IMR-90 (cell line): ENCODE measurements at places on chromosomes 6 and 20. TPM values are rescaled to one million over a fixed set of nuclear protein-coding genes. Genes with fewer than 3 reads are reported as not detected.

DNA sequence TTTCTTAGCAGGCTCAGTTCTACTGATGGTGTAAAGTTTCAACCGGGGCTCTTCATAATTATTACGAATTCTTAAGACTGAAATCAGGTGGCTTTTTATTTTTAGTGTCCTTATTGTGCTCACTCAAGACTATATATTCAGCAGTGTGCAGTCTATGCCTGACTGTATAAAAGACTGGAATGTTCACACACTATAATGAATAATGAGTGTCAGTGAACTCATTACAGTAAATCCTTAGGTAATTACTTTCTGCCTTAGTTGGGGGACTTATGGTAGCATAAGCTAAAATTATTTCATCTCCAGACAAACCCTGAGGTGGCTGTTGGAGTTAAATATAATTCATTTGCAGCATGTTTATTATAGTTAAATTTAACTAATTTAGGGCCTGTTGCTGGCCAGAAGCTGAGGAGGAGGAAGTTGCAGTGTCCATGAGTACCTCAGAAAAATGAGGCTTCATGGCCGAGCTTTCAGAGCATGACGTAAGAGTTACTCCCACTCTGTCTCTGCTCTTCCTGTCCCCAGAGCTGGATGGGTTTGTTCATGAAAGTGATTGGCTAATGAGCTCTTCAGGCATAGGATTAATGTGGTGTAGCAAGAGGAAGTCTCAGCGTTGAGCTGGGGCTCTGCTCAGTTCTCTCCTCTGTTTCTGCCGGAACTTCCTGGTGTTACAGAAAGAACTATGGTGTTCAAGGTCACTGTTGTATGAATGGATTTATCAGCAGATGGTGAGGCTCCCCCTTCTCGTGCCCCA is 335.7 kb downstream of the NRN1 start:
- no peak overlapping the region for H3K4me3 ChIP-seq
- no peaks in the 10 kb centered on the region for H3K36me3 ChIP-seq
- H3K4me1 ChIP-seq, result peaks cover 22% of the 10 kb centered on the region
- peak; percentile 71 for DNase-seq

Gene LMBRD1
- polyA plus RNA-seq, result 6.7 and 8.7 TPM in 2 replicates

DNA sequence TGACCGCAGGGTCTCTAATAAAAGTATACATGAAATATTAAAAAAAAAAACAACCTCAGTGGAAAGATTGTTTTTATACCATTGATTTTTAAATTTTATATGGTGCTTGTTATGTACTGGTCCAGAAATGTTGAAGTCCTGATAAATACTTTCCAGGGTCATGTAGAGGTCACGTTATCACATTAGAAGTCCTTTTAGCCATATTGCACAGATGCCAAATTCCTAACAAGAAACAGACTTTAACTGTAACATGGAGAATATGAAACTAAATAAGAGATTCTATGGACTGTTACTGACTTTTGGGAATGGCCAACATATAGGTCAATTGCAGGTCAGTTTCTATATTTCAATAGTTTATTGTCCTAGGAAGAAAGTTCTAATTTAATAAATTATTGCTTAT is 89.0 kb downstream of the ADGRB3 start:
- no peaks in the 10 kb centered on the region for H3K27me3 ChIP-seq
- no peaks in the 10 kb centered on the region for H3K36me3 ChIP-seq
- H3K27ac ChIP-seq, result no peak overlapping the region
- no peak for DNase-seq

DNA sequence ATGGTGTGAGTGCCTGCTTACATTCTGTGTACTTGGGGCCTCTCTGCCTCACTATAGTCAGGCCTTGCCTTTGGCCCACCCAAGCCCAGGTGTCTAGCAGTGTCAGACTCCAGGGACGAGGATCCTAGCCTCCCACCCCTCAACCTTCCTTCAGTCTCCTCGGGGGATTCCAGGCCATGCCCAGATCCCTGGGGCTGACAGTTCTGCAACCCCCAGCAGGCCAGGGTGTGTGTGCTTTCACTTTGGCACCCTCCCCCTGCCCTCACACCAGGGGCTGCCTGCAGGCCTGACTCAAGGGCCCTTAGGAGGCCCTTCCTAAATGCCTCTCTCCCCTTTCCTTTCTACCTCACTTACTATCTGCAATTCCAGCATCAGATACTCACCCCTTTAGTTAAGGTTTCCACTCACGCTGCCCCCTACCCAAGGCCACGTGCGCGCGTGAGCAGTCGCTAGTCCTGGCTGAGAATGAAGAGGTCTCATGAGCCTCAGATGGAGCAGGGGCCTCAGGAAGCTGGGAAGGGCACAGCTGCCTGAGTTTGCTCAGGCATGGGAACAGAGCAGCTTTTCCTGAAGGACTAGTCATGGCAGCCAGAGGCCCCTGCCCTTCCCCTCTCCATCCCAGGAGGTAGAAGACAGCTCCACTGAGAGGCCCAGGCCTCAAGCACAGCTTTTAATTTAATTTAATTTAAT is 859 bp upstream of the CLPS start:
- H3K27me3 ChIP-seq, result peaks cover 41% of the 10 kb centered on the region
- no peak for DNase-seq
- no peaks in the 10 kb centered on the region for H3K4me1 ChIP-seq
- H3K36me3 ChIP-seq, result no peaks in the 10 kb centered on the region
- H3K27ac ChIP-seq, result no peak overlapping the region
- no peak overlapping the region for H3K4me3 ChIP-seq

Gene SNPH
- 3.1 and 3.2 TPM in 2 replicates for polyA plus RNA-seq

Gene LPA
- polyA plus RNA-seq, result not detected in 2 replicates

GRCh38 chr6:150043096-150043495 is 17.8 kb upstream of the RAET1L start:
- no peak for DNase-seq
- no peaks in the 10 kb centered on the region for H3K36me3 ChIP-seq
- no peak overlapping the region for H3K4me3 ChIP-seq
- H3K27me3 ChIP-seq, result peaks cover 69% of the 10 kb centered on the region
- H3K4me1 ChIP-seq, result no peaks in the 10 kb centered on the region

DNA sequence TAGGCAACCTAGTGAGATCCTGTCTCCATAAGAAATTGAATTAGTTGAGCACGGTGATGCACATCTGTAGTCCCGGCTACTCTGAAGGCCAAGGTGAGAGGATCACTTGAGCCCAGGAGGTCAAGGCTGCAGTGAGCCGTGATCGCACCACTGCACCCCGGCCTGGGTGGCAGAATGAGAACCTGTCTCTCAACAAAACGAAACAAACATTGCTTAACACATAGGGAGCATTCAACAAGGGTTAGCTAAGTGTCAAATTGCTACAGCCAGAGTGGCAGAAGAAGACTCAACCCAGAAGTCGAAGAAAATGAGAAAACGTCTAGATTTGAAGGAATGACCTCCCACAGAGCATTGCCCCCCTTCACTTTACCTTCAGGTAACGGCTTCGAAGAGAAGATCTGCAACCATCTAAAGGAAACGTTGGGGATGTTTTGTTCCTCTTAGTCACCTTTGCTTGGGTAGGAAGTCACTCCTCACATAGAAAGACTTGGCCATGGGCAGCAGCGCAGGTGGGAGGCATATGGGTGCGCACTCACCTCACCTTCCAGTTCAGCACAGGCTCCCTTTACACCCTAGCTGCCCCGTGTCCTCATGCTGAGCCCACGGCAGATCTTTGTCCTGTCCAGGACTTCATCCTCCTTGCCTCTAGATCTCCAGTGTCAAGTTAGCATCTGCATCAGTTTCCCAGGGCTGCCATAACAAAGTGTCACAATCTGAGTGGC is 63.7 kb upstream of the SHLD1 start:
- no peak overlapping the region for H3K27ac ChIP-seq
- DNase-seq, result no peak
- H3K4me3 ChIP-seq, result no peak overlapping the region

GRCh38 chr20:6480328-6481200 is 286.9 kb upstream of the BMP2 start:
- H3K4me3 ChIP-seq, result no peak overlapping the region
- H3K4me1 ChIP-seq, result no peaks in the 10 kb centered on the region
- no peak overlapping the region for H3K27ac ChIP-seq
- no peaks in the 10 kb centered on the region for H3K36me3 ChIP-seq
- DNase-seq, result no peak
